ENCODE measurements at places on chromosomes 5 and 9.

DNA sequence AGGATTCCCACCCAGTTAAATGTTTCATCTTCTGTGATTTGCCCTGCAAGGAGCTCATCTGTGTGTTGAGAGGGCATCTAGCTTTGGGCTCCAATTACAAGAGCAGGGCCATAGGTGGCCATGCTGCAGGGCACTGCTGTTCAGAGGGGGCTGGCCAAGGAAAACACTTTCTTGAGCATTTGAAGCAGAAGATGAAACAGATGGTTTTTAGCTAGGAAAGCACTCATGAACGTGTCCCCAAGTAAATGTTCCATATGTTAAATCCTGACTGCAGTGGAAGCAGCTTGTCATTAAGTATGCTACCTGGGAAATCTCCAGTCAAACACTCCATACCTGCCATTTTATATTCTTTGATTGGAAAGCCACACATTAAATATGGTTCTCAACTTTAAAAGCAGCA is 176.6 kb downstream of the FBXL7 start:
- DNase-seq: no peak

GRCh38 chr5:219991-220390 is 1.9 kb downstream of the SDHA start:
- no peak for DNase-seq

DNA sequence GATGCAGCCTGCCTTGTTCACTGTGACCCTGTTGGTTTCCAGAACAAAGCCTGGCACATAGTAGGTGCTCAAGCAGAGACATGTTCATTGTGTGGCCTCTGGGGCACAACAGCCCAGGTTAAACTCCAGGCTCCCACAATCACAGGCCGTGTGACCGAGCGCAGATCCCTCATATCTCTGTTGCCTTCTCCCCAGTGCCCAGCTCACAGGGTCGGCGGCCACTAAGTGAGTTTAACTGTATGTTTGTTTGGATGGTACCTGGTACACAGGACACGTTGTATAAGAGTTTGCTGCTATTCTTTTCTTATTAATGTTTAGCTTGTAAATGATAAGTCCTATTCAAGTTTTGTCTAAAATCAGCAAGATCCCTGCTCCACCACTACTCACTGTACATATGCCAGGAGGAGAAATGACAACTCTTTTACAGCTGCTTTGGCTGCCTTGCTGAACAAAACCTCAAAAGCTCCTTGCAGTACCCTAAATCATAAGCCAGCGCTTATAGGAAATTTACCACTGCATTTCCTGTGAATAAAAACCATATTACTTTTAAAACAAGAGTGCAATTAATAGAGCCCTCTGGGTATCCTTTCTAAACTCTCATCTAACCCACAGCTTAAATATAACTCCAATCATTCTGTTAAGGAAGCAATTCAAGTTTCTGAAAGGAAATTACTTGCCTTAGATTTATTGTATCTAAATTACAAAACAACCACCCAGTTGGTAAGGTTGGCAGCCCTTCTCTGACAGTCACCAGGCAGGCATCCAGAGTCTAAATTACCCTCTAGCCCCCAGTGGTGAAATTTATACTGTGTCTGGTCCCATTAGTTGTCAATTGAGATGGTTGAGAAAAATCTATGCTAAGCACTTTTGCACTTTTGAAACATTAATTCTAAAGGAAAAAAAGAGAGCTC is 379.4 kb downstream of the SEMA5A start:
- no peak for DNase-seq

DNA sequence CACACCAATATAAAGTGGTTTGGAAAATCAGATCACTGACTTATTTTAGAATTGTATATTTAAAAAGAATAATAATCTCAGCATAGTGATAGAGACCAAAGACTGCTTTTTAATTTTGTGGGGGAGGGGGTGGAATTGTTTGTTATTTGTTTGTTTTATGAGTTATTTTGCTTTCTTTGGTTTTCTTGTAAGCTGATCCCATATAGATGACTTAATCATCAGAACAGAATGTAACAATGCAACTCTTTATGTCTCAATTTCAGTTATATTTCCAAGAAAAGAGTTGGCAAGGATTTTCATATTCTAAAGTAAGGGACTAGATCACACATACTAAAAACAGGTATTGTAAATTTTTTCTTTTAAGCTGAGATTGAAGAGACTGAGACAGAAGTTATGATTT is 984.9 kb downstream of the TLE4 start:
- no peak for DNase-seq

GRCh38 chr5:32302835-32303754 is 9.6 kb downstream of the MTMR12 start:
- no peak for DNase-seq

All from HuH-7.5 (cell line).